ENCODE measurements at places on chromosomes 7 and 10.

DNA sequence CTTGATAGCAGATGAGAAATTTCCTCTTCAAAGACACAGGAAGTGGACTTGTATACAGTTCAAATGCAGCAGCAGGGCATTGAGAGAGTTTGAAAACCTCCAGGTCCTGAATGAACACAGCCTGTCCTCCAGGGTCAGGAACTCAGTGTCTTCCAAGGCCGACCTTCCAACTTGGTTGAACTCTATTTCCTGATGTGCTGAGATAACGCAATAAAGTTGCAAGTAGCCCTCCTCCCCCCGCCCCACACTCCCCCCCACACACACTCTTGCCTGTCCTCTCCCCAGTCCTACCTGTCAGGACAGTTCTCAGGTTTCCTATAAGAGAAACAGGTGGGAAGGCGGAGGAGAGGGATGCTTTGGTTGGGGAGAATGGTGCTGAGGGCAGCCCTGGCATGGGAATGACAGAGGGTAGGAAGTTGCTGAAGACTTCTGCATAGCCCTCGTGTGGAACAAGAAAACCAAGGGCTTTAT is 90.0 kb downstream of the CCDC71L start:
- no peak for DNase-seq

GRCh38 chr10:67612176-67612575 is 83.8 kb downstream of the CTNNA3 start:
- no peak for DNase-seq

DNA sequence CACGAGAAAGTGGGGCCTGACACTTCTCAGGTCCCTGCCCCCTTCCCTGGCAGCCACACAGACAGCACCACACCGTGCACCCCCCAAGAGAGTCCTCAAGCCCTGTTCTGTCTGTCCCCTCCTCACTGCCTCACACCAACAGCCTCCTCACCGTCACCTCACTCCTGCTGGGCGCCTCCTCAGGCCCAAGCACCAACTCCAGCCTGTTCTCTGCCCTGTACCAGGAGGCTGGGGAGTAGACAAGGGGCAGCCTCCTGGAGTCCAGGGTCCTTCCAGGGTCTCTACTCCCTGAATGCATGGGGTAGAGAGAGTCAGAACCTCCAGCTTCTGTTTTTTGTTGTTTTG is 26.9 kb upstream of the ELN start:
- DNase-seq: no peak

GRCh38 chr7:70595370-70595754 is 536.6 kb upstream of the GALNT17 start:
- DNase-seq: no peak
